ENCODE measurements at places on chromosomes 3 and 15.

- DNase-seq = no peak
- H3K27ac ChIP-seq = no peak overlapping the region
- no peaks in the 10 kb centered on the region for H3K36me3 ChIP-seq
- no peak overlapping the region for H3K4me3 ChIP-seq
- no peaks in the 10 kb centered on the region for H3K27me3 ChIP-seq
These were observed 161.2 kb downstream of the SOX2 start for GRCh38 chr3:181872887-181873286.

- H3K27me3 ChIP-seq = no peaks in the 10 kb centered on the region
- DNase-seq = peak; percentile 84
- peaks cover 2% of the 10 kb centered on the region for H3K36me3 ChIP-seq
- peaks cover 66% of the 10 kb centered on the region for H3K4me1 ChIP-seq
- peak overlapping the region; percentile 84 for H3K27ac ChIP-seq
- peak overlapping the region; percentile 93 for H3K4me3 ChIP-seq
These were observed 2.3 kb downstream of the FBXL22 start for GRCh38 chr15:63599401-63600000.

- no peak overlapping the region for H3K4me3 ChIP-seq
- H3K4me1 ChIP-seq = no peaks in the 10 kb centered on the region
- no peaks in the 10 kb centered on the region for H3K36me3 ChIP-seq
These were observed 91.9 kb upstream of the VGLL4 start for GRCh38 chr3:11735638-11736037.

- H3K36me3 ChIP-seq = peaks cover 5% of the 10 kb centered on the region
- no peaks in the 10 kb centered on the region for H3K4me1 ChIP-seq
- DNase-seq = no peak
These were observed 64.8 kb downstream of the ADAM10 start for GRCh38 chr15:58684751-58685150.
